ENCODE measurements at places on chromosomes 1 and 21.

DNA sequence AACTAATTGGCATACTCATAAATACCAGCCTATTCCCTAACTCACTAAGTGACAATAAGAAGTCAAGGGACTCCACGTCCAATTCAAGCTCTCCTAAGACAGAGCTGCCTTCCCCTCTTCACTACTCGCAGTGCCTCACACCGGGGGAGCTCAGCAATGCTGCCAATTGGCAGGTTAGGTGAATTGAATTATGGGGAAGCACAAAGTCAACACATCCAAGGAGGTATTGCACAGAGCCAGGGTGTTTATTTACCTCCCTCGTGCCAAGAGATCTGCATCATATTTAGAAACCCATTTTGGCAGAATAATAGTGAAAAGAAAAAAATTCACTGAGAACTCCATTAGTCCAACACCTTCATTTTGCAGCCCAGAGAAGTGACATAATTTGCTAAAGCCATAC, 20.4 kb upstream of the TNR start:
- DNase-seq = no peak

DNA sequence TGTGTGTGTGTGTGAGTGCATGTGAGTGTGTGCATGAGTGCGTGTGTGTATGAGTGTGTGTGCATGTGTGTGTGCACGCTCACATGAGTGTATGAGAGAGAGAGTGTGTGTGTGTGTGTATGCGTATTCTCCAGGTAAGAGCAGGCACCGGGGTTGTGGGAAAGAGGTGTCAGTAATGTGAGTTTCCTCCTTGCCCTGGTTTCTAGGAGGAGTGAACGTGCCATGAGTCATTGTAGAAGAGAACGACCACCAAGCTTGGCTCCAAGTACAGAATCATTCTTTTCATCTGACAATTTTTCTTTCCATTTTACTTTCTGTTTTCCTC, 79.1 kb downstream of the POFUT2 start:
- DNase-seq = no peak

DNA sequence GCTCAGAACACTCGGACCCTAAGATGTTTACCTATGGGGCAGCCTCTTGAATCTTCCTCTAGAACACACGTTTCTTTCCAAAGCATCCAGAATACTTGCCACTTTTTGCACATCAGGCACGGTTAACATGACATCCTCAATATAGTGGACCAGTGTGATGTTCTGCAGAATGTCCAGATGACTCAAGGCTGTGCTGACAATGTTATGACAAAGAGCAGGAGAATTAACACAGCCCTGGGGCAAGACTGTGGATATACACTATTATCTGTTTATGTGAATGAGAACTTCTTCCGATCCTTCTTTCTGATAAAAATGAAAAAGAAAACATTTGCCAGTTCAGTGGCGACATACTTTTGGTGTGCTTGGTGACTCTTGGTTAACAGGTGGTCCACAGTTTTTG, 154.3 kb downstream of the PDE4B start:
- DNase-seq = no peak

DNA sequence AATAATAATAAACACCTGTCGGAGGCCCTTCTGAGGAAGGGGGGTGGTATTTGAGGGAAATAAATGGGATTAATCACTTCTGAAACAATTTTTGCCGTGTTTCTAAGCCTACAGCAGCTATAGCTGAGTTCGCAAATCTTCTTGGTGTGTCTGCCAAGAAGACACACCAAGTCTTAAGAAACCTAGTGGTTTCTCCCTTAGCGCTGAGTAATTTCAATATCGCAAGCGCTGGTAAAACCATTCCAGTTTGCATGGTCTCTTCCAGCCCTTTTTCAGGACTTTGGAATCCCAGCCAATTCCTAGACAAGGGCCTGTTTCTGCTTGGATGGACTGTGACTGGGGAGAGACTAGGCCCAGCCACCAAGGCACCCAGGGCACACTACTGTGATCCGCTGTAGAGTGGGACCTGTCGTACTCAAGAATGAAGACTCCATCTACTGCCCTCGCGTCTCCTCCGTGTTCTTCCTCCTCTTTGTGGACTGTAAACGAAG, 7.5 kb upstream of the LHX8 start:
- DNase-seq = no peak

- DNase-seq = no peak
These were observed 32.0 kb upstream of the IGSF5 start for GRCh38 chr21:39712976-39713375.

- DNase-seq = no peak
These were observed 3.8 kb upstream of the SLAMF9 start for GRCh38 chr1:159957824-159958268.

DNA sequence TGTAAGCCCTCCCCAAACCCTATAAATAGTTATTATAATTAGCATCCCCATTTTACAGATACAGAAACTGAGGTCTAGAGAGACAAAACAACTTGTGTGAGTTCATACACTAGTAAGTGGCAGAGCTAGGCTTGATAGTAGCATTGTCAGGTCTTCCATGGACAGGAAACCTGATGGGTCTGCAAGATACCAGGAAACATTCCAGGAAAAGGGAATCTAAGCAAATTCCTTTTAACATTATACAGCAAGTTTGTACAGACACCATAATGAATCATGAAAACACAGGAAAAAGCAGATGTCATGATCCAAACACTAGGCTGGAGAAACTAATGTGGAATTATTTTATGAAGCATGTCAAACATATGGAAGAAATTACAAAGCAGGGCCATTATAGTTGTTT, 89.1 kb upstream of the KCNK2 start:
- no peak for DNase-seq

- no peak for DNase-seq
These were observed 25.7 kb downstream of the CAMK1G start for GRCh38 chr1:209609041-209609790.

- DNase-seq = no peak
These were observed 24.0 kb downstream of the ADGRL2 start for GRCh38 chr1:81824759-81825158.

Measured in activated CD8-positive, alpha-beta memory T cell treated with anti-CD3 and anti-CD28 coated beads for 48 hours (primary cell).